Activated effector memory CD4-positive, alpha-beta T cell treated with anti-CD3 and anti-CD28 coated beads, Interleukin-2, amount 50 U/mL, for 16 hours (primary cell): ENCODE measurements at places on chromosomes 7 and 10.

DNA sequence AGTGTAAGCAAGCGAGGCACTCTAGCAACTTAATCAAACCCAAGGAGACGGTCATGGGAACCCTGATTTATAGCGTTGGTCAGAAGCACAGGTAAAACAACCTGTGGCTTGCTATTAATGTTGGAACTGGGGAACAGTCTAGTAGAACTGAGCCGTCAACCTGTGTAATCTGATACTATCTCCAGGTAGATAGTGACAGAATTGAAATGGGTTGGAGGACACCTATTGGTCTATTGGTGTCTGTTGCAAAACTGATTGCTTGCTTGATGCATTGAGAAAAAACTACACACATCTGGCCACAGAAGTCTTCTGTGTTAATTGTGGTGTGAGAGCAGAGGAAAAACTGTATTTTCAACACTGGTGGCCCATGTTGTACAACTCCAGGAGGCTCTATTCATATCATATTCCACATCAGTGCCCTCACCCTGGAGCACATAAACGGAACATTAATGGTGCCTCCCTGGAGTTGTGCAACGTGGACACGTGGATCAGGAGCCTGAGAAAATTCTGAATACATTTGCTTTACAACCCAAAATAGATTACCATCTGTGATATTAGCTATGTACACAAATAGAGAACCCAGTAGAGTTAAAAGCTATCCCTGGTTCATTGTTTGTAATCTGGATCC lies 112.2 kb downstream of the MYO3A start:
- DNase-seq = no peak

DNA sequence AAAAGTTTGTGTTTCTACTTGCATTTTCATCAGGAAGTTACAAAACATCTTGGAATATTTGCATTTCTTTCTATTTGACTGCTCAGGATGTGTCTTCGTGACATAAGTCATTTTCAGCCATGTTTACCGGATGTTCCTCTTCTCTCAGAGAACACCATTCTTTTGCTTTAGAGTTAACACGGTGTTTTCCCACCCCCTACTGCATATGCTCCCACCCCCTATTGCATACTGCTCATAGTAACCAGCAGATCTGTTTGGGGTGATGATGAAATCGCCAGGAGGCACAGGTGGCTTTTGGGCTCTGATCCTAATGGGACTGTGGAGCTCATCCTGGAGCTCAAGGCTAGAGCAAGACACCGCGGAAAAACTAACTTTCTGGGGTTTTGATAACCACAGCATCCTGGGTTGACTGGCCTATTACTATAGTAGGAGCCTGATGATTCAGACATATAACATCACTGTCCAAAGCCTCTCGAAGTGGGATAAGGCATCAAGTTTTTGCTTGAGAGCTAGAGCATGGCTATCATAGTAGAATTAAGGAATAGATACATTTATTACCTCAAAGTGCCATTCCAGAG lies 65.1 kb upstream of the BET1 start:
- DNase-seq = no peak

DNA sequence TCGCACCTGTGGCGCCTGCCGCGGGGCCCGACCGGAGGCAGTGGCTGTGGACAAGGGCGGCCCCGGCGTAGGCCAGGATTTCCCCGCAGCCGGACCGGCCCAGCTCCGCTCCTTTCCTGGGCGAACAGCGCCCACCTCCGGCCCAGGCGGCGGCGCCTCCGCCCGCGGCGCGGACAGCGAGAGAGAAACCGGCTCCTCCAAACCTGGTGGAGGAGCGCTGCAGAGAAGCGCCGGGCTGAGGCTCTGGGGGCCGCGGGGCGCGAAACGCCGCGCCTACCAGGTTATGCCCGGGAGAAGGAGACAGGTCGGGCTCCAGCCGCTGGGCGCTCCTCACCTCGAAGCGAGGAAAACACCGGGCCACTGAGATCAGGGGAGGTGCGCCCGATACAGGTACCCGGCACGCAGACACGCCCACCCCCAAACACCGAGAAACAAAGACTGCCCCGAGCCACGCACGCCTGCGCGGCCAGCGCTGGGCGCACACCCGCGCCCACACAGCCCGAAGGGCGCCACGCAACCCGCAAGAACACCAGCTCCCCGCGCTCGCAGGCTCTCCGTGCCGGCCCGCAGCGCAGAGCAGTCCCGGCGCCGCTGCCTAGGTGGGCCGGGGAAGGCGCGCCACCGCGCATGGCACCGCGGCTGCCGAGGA lies 3.3 kb downstream of the GRID1 start:
- peak; percentile 55 for DNase-seq

DNA sequence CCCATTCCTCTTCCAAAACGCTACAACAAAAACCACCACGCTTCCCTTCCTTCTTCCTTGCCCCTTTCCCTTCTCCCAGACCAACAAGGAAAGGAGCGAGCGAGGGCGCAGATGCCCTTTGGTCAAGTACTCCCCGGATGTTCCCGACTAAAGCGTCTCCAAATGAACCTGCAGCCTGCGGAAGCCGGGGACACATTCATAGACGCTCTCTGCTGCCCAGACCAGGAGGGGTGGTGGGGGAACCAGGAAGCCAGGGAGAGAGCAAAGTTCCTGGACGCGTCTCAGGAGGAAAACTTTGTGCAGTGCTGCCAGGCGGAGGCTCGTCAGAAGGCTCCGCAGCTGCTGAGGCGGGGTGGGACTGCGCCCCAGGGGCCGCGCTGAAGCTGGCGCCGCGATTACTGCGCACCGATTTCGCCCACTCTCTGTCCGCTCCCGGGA lies 754 bp downstream of the SEMA3D start:
- no peak for DNase-seq

DNA sequence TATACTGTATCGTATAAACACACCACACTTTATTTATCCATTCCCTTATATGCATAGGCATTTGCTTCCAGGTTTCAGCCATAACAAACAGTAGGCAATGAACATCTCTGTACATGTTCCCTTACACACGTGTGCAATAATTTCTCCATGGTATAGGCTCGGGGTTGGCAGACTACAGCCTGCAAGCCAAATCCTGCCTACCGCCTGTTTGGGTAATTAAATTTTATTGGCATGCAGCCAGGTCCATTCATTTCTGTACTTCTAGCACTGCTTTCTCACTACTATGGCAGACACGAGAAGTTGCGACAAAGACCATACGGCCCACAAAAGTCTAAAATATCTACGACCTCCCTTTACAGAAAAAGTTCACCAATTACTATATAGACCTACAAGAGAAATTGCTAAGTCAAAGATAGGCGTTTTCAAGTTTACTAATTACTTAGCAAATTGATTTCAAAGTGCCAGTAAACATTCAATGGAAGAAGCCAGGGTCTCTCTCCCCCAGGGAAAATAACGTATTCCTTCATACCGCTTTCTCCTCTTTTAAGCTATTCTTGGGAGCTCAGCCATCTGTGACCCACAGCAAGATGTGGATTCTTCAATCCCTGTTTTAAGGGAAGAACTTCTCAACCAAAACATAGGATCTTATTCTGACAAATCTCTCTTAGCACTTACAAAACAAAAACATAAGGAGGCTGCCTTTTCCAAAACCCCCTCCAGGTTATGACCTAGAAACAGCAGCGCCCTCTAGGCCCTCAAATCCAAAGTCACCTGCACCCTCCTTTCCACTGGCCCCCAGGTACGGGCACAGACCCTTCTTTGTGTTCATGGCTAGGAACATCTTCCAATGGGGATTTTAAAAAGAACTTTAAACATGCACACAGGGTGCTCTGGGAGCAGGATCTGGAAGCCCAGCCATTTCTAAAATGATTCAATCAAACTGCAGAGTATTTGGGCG lies 100.5 kb downstream of the FGFR2 start:
- no peak for DNase-seq

DNA sequence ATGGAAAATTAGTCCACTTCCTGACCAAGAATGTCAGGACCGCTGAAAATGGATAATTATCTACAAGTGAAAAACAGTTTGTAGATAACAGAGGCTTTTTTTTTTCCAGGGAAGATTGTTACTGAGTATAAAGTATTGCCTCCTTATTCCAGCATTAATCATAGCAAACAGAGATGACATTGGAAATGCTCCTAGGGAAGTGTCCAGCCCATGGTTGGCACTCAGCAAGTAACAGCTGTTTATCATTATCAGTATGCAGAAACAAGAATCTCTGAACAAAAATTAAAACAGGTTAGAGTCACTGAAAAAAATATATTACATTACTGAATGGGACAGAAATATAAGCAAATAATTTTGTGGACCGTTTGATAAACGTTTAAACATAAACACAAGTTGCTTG lies 14.6 kb downstream of the FGL2 start:
- DNase-seq = no peak

DNA sequence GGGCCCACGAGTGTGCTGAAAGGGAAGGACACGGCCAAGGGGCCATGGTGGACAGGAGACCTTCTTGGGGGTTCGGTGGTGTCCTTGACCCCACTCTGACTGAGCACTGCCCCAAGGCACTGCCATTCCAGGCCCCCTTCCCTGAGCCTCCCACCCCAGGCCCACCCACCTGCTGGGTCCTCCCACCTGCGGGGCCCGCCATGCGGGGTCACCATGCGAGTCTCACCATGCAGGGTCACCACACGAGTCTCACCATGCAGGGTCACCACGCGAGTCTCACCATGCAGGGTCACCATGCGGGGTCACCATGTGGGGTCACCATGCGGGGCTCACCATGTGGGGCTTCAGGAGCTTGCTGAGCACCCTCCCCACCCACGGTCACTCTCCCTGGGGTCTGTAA lies 76.3 kb downstream of the LHPP start:
- no peak for DNase-seq

- DNase-seq = peak; percentile 63
Measured at GRCh38 chr7:27151341-27151930, 947 bp downstream of the HOXA3 start.

DNA sequence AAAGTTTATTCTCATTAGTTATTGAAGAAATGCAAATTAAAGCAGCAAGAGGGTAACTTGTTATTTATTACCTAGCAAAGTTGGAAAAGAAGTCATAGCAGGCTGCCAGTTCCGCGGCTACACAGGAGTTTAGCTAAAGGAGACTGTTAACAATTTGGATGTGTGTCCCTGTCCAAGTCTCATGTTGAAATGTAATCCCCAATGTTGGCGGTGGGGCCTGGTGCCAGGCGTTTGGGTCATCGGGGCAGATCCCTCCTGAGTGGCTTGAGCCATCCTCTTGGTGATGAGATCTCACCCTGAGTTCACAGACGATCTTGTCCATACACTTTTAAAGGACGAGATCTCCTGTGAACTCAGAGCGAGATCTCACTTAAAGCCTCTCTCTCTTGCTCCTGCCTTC lies 608.3 kb downstream of the SH2D4B start:
- DNase-seq = no peak

DNA sequence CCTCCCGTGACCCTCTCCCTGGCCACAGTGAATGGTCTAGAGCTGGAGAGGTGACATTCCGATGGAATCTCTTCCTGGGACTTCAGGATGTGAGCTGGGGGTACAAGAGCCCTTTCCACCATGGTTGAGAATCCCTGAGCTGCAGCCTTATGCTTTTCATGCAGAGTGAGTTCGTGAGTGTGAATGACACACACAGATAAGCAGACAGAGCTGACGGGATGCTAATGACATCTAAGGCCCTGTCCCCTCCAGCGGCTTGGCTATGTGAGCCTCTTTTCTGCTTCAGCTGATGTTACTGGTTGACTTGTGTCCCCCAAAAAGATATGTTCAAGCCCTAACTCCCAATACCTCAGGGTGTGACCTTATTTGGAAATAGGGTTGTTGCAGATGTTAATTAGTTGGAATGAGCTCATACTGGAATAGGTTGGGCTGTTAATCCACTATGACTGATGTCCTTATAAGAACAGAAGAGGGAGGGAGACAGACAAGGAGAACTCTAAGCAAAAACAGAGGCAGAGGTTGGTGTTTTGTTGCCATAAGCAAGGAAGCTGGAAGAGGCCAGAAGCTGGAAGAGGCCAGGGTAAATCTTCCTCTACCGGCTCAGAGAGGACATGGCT lies 111.1 kb upstream of the AFAP1L2 start:
- no peak for DNase-seq

GRCh38 chr7:140260352-140261104 lies 83.7 kb upstream of the KDM7A start:
- peak; percentile 6 for DNase-seq

DNA sequence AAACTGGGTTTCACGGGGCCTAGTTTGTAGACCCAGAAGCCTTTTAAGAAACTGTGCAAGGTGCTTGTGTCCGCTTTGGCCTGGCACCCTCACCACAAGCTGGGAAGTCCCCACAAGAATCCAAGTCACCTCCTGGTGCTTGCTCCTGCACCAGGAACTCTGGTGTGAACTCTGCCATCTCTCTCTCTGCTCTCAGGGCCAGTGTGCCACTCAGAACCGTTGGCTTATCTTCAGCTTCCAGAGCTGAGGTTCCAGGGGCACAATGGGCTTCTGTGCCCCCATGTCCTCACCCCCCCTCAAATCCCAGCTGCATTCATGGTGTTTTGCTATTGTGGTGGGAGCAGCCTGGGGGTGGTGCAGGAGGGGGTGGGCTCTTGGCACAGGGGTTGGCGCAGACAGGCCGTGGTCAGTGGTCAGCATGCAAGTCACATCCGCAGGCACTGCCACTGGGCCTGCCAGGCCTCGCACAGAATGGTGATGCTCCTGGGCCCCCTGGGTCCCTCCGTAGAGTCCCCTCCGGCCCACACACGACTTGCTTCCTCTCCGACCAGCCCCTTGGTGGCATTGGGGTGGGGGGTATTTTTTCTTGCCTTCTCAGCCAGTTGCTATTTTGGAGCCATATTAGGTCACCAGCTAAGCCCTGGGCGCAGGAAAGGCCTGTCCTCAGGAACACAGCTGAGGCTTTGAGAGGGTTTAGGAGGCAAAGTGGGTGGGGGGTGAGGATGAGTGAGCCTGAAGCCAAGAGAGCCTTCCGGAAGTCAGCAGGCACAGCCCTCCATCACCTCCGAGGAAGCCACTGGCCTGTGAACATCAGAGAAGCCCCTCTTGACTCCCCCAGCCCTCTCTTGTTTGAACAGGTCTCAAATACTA lies 3.0 kb downstream of the ZCCHC24 start:
- DNase-seq = peak; percentile 45

DNA sequence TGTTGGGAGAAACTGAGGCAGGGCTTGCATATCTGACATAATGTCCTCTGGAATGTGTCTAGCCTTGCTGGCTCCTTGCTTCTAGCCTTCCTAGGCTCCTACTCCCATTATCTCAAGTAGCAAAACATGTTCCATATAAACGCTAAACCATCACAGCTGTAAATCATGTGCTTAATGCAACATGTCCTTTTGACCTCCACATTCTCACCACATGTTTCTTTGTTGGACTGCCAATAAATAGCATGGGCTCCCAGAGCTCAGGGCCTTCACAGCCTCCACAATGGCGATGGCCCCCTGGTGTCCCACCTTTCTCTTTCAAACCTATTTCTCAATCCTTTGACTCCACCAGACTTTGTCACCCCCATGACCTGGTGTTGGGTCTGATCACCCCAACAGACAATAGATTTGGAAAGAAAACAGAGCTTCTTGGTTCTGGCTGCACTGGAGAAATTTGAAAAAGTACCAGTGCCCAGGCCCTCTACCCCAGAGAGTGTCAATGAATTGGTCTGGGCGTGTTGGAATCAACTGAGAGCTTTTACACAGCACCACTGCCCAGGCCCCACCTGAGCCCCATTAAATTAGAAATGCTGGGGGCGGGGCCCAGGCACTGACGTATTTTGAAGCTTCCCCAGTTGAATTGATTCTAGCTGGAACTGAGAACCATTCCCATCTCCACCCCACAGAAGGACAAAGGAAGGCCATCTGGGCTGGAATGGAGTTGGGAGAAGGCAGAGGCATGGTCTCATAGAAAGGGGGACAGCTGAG lies 41.3 kb upstream of the GGCT start:
- DNase-seq = no peak

- no peak for DNase-seq
Measured at GRCh38 chr10:101441541-101442455, 87.8 kb downstream of the BTRC start.
